ENCODE measurements at places on chromosomes 5 and 9.

- no peak for DNase-seq
Measured at GRCh38 chr9:88969646-88970373, 21.5 kb upstream of the S1PR3 start.

DNA sequence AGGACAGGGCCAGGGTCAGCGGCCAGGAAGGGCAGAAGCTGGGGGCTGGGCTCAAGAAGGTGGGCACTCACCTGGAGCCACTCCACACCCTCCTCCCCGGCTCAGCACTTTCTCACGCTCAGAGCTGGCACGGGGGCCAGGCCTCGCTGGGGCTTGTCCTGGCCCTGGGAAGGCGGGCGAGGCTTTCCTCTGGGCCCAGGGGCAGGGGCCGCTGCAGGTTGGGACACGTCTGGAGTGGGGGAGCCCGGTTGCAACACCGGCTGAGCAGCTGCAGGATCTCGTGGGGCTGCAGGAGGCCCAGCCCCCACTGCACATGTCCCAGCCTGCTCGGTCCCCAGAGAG is 38.9 kb upstream of the EGFL7 start:
- no peak for DNase-seq

- DNase-seq: no peak
Measured at GRCh38 chr9:115106642-115107041, 11.3 kb downstream of the TNC start.

DNA sequence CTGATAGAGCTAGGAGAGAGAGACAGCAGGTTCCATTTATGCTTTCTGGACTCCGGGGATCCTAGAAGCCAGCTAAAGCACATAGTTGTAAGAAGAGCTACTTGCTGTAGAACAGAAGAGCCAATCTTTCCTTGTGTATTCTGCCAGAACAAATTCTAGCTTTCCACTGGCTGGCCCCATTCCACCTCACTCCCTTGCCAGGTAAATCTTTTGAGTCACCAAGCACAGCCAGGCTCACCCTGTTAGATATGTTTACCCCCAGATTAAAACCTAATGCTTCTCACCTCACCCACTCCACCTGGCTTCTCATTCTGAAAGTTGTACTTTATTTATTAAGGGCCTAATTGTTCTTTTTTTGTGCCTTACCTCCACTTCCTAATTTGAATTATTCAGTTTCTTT is 48.9 kb upstream of the CHD1 start:
- no peak for DNase-seq

GRCh38 chr5:79795764-79796398 is 106.2 kb downstream of the CMYA5 start:
- no peak for DNase-seq

DNA sequence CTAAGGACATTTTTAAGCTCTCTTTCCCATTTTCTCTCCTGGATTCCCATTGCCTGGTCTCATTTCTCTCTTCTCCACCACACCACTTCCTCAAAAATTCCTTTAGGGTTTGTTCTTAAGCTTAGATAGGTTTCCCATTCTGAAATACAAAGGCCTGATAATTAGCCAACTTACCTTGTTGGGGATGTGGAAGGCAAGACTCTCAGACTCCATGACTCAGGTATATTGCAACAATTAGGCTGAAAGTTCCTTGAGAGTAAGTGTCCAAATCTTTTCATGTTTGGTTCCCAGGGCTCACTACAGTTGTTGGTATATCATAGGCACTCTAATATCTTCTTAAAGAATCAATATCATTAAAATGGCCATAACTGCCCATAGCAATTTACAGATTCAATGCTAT is 43.6 kb downstream of the FXN start:
- DNase-seq: no peak

DNA sequence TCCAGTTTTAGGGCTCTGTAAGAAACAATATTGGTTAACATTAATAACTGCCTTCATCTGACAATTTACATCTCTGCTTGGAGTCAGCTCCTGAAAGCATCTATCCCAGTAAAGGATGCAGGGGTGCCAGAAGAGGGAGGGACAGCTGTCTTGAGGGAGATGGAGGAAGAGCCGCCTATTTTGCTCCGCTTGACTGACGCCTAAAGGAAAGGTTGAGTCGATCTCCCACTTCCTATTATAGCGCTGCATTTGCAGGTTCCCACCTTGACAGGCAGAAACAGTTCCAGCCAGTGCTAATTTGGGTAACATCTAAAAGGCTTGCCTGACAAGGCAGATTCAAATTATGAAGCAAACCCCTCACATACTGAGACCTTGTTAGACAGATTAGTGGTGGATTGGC is 374.6 kb downstream of the SPATA31D1 start:
- no peak for DNase-seq

Measured in NCI-H2081 (cell line).